Brain pericyte (primary cell): ENCODE measurements at places on chromosomes 7 and 10.

DNA sequence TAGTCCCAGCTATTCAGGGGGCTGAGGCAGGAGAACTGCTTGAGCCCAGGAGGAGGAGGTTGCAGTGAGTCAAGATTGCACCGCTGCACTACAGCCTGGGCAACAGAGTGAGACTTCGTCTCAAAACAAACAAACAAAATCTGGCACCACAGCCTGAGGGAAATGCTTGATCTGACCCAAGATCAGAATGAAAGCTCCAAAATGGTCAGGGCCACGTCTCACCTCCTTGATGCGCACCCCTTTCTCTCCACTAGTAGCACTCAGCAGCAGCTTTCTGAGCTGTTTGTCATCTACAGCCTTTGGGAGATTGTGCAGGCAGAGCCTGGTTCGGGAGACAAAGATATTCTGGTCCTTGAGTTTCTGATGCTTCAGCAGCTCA, 22.7 kb downstream of the RBM28 start:
- no peak for DNase-seq

DNA sequence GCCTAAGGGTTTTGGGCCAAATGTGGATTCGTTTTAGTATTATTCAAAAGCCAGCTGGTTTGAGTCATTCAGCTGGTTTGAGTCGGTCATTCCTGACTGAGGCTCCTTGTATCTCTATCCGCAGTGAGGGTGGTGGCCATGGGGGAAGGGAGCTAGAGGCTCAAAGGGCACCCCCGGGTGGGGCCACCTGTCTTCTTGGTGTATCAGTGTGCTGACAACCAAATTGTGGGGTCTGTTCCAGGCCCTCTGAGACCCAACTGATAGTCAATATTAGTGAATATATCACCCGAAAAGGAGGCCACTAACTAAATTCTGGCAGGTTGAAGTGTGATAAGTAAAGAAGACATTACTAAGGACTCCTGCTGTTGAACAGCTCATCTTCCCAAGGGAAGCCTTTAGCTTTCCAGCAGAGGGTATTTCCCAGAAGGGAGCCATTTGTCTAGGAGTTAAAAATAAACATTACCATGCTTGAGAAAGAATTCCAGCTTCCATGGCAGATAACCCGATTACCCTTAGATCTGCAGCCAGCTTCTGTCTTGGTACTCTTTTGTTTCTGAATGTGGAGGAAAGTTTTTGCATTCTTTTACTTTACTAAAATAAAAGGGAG, 29.9 kb upstream of the DDX50 start:
- DNase-seq: no peak

- DNase-seq: no peak
Observed at GRCh38 chr10:84447701-84448400, 119.5 kb downstream of the CCSER2 start.

GRCh38 chr7:108165723-108166122, 35.6 kb upstream of the LAMB4 start:
- no peak for DNase-seq

DNA sequence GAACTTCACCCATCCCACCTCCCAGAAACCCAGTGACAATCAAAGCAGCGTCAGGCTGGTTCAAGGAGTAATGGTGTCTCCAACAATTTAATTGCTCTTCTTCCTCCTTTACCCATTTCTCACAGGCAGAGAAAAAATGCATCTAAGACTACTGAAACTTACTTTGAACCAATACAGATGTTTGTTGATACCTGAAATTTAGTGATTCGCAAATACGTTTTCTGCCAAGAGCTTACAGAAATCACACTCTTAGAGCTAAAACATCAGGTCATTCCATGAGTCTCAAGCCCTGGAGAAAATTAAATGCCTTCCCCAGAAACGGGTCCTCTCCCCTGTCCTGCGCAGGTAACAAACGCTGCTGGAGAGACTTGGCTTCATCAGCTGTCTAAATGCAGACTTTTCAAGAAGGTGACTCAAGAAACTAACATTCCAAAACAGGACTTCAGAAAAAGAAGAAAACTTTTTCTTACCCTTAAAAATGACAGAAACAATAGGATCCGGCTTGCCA, 443 bp downstream of the MYOF start:
- no peak for DNase-seq

DNA sequence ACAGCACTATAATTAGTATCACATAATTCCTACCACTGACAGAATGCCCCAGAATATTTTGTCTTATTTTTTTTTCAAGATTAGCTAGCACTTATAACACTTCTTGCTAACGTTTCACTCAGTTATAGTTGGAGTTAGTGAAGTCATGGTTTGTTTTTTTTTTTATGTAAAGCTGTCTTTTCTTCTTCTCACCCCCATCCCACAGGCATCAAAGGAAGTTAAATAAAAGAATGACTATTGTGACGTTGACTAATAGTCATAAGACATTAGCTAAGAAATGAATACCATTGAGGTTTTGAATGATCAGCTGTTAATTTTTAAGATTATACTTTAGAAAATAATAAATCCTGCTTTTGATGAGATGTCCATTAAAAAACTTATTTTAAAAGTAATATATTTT, 498.3 kb downstream of the GFRA1 start:
- no peak for DNase-seq

DNA sequence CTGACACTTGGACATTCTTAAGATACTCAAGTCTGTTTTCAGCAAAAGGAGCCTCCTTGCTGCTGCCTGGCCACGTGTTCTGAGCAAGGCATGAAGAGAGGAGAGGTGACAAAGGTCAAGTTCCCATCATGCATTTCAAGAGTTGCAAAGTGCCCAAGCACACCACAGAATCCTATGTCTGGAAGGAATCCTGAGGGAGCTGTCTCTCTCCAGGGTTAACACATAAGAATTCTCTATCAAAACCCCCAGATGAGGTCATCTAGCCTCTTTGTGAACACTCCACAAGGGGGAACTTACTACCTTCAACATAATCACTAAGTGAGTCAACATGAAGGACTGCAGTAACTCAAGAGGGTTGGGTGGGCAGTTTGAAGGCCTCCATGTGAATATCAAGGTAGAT, 155.5 kb downstream of the RNF216 start:
- no peak for DNase-seq

- no peak for DNase-seq
Observed at GRCh38 chr10:73908853-73909539, 1.9 kb upstream of the PLAU start.

- DNase-seq: no peak
Observed at GRCh38 chr10:127576740-127577161, 27.6 kb downstream of the NPS start.

DNA sequence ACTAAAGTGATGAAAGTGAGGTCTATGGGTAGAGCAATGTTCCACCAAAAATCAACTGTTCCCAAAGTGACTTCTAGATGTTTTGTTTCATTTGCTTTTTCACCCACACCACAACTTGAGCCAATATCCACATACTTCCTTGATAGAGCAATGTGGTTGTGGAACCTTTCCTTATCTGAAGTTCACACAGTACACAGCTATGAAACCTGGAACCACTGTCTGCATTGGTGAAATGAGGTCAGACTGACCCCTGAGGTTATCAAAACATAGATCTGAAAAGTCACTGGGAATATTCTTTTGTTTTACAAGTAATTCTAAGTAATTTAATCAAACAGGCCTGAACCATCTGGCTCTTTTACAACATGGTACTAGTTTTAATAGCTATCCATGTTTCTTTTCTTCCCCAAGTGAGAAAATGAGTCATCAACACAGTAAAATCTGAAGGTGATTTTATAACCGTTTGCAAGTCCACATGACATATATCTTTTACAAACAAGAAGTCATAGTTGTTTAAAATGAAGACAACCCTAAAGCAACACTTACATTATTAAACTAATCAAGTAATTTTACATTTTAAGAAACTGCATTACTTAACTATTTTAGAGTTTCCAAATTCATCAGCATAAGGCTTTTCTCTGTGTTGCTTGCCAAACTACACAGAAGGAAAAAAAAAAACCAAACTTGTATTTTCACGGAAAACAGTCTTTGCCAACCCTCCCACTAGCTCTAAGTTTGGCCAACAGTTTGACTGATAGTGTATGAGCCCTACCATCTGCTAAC, 80.3 kb downstream of the LRRC17 start:
- DNase-seq: peak; percentile 39
